GM12891 (cell line): ENCODE measurements at places on chromosomes 1 and 21.

- no peak for DNase-seq
Observed at GRCh38 chr1:40880813-40881549, 18.8 kb upstream of the CITED4 start.

GRCh38 chr1:54336116-54336515, 70.1 kb downstream of the SSBP3 start:
- no peak for DNase-seq

DNA sequence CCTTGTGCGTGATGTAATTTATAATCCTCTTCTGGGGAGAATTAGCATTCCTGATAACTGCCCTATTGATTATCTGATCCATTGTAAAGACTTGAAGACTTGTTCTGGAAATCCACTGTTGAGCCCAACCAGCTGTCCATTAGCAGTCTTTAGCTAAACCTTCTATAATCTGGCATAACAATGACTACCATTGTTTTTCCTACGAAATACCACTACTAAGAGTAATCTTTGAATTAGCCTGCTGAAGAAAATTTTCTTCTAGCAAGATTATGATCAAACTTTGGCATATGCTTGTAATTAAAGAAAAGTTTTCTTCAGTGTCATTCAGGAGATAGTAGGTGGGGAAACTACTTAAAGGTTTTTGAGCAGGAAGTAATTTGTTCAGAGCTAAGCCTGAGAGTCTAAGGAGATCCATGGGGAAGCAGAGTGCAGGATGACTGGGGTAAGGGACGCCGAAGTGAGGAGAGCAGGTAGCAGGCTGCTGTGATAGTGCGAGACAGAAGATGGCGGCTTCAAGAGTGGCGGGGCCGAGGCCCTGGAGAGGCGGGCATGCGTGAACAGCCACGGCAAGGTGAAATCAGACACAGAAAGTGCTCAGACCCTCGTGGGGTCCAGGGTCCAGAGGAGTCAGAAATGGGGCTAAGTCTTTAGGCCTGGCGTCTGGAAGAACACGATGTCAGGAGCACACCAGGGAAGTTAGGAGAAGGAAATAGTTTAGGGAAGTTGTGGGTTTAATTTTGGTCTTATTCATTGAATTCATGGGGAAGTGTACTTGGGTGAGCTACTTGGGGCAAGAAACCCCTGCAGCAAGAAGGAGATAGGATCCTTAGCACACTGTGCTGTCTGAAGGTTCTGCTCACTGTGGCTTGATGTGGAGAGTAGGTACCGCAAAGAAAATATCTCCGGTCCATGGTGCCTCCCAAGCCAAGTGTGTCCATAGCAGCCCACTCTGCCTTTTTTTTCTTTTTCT, 112.6 kb upstream of the ADAR start:
- DNase-seq = no peak

- DNase-seq = no peak
Observed at GRCh38 chr1:156517748-156518147, 17.2 kb upstream of the MEF2D start.

- no peak for DNase-seq
Observed at GRCh38 chr1:41933106-41933505, 14.4 kb upstream of the HIVEP3 start.

DNA sequence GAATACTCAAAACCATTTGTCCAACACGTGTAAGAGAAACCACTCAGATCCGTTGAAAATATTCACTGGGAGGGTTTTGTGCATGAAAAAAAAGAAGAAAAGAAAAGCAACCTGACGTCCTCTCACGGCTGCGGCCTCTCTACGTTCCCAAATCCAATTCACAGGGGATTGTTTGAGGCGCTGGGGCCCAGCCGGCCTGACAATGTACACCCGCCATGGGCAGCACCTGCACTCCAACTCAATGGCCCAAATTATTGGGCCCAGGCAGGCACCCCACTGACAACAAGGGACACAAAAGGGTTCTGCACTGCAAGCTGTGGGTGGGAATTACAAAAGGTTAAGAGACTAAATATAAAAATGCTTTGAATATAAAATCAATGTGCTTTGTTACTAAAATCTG, 41.5 kb downstream of the MORN1 start:
- DNase-seq = no peak

- DNase-seq = no peak
Observed at GRCh38 chr1:70617728-70618127, 206.7 kb downstream of the CTH start.

GRCh38 chr1:109793486-109794318, 30.0 kb upstream of the EPS8L3 start:
- no peak for DNase-seq

- no peak for DNase-seq
Observed at GRCh38 chr21:45020629-45021427, 53.6 kb upstream of the ADARB1 start.

DNA sequence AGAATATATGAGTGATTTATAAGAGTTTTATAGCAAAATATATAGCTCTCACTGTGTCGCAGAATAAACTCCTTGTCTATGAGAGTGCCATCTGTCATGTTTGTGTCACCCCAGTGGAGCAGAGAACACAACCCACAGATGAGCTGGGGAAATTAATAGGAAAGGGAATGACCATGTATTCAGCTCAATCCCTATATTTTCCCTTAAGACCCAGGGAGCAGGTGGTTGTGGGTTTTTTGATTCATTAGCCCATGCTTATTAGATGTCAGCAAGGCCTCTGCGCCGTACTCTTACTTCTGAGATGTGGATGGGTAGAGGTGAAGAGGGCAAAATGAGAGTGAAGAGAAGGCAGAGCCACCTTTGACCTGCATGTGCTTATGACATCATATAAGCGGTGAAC, 4.1 kb upstream of the GREM2 start:
- no peak for DNase-seq

- no peak for DNase-seq
Observed at GRCh38 chr1:53160924-53161378, 18.5 kb upstream of the SLC1A7 start.
